ENCODE measurements at places on chromosomes 3 and 15.

DNA sequence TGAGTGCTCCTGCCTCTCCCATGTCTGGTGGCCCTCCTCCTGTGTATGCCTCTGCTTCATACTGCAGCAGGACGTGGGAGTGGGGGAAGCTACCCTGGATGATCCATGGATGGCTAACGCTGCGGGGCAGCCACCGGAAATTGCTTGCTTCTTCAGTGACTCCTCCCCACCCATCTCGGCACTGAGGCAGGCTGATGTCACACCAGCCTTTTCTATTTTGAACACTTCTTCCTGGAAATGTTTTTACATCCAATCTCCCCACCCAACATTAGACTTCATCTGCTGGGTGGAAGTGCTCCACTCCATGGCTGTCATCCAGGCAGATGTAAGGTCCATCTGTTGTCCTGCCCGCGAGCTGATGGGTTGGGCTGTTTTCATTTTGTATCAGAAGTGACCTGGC lies 58.9 kb upstream of the MUC13 start:
- DNase-seq: no peak

GRCh38 chr3:60579734-60580133 lies 671.5 kb downstream of the FHIT start:
- no peak for DNase-seq

DNA sequence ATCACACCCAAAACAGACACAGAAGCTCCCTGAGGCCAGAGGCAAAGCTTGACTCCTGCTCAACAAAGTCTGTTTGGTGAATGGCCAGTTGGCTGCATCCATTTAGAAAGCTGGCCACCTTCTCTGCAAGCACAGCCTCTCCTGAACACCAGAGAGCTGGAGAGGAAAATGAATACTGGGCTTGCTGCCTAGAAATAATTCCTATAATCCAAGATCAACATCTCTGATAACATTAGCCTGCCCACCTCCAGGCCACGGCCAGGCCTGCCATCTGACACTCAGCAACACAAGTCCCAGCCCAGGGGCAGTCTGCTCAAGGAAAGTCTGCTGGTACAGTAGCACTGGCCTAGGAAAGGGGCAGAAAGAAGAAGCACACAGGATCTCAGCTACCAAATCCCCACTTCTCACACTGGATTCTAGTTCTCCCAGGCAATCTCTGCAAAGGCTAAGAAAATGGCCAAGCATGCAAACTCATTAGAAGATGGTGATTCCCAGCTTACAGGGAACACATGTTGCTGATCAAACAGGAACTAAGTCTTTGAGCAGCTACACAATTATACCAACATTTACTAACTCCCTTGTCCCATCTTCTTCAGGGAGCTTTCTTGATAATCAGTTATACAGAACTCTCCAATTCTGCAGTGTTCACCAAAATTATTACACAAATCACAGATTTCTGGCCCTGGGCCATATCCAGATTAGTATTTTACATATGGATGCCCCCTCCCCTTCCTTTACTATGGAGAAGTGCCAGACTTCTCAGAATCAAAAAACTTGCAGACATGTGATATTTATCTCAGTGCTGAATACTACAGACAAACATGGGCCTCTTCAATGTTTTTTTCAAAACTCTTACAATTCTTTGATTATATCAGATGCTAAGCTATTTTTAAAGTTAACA lies 9.9 kb downstream of the TBC1D2B start:
- DNase-seq: no peak

DNA sequence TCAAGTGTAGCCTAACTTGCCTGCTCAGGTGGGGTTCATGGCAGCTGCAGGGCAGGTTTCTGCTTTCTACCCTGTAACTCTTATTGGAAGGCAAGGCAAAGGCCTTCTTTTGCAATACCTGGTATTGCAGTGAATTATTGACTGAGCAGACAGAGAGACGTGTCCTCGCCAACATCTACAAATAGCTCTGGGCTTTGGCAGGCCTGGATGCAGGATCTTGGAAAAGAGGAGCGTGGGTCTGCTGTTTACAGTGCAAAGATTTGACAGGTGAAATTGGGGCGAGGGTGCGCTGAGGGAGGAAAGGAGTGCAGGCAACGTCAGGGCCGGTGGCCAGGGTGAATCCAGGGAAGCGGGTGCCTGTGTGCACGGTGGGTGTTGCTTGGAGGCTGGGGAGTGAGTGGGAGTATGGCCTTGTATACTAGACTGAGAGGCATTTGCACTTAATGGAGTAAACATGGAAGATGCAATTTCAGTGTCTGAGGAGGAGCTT lies 44.5 kb downstream of the ST6GAL1 start:
- no peak for DNase-seq

- no peak for DNase-seq
Measured at GRCh38 chr3:115652738-115653137, 29.4 kb downstream of the GAP43 start.

GRCh38 chr15:96408591-96409183 lies 78.2 kb downstream of the NR2F2 start:
- DNase-seq: no peak

GRCh38 chr3:62439978-62440377 lies 66.6 kb upstream of the FEZF2 start:
- DNase-seq: no peak

GRCh38 chr15:100821327-100821726 lies 58.3 kb upstream of the ALDH1A3 start:
- no peak for DNase-seq

DNA sequence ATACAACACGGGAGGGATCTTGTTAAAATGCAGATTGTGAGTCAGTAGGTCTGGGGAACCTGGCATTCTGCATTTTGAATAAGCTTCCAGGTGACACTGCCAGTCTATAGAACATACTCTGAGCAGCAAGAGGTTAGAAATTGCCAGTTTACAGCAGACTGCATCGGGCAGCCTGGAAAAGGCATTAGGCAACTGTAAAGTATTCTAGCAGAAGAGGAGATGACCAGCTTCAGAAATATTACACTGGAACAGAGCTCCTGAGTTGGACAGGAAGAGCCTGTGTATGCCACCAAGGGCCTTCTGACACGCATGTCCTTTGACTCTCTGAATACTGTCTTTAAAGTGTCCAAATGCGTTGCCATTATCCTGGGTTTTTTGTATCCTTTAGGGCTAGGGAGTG lies 2.5 kb upstream of the ACAN start:
- DNase-seq: no peak

- no peak for DNase-seq
Measured at GRCh38 chr15:23403550-23403949, 43.5 kb downstream of the GOLGA6L2 start.

- DNase-seq: no peak
Measured at GRCh38 chr3:124772081-124772831, 42.0 kb downstream of the UMPS start.

DNA sequence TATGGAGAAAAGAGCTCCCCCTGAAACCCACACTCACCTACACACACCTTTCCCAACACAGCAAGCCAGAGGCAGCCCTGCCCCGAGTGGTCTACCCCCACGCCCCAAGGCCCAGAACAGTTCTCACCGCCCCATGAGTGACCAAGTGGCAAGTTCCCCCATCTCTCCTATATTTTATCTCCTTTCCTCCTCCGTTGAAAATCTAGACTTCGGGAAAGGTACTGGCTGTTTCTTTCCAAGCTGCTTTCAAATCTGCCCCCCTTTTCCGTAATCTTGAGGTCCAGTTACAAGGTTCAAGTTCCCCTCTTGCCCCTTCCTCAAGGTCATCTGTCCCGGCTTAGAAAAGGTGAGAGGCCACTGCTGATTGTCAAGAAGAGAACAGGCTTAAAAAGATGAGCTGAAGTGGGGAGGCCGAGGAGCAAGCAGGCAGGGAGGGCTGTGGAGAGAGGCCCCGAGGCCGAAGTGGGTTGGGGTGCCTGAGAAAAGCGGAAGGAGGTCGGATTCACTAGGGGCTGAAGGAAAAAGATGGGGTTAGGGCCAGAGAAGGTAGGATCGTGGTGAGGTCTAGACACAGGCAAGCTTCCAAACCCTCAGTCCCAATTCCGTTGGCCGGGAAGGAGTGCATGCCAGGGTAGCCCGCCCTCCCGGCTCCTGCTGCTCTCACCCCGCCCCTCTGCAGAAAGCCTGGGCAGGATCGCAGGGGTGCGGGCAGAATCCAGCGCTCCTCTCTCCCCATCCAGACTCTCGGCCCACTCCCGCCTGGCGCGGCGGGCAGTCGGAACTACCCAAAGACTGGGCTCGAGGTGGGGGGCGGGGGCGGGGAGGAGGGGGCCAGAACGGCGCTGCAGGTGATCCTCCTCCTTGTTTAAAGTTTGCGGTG lies 1.7 kb downstream of the SEMA5B start:
- no peak for DNase-seq

DNA sequence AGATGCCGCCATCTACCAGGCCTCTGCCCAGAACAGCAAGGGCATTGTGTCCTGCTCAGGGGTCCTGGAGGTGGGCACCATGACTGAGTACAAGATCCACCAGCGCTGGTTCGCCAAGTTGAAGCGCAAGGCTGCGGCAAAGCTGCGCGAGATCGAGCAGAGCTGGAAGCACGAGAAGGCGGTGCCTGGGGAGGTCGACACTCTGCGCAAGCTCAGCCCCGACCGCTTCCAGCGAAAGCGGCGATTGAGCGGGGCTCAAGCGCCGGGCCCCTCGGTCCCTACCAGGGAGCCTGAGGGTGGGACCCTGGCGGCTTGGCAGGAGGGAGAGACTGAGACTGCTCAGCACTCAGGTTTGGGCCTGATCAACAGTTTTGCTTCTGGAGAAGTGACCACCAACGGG lies 22.6 kb downstream of the ALPK3 start:
- DNase-seq: no peak

DNA sequence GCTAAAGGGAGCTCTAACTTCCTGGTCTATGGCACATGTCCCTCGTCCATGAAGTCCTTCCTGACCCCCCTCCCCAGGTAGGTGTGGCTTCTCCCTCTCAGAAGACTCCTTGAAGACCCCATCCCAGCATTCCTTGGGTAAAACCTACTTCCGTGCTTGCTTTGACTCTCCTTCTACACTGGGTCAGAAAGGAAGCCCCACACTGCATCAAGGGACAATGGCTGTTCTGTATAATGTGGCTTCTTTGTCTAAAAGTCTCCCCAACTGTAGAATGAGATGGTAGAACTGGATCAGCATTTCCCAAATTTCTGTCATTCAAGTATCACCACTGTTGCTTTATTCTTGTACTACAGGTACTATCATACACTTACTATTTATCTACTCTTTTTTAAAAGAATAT lies 3.9 kb upstream of the DNAJA4 start:
- DNase-seq: no peak

- DNase-seq: no peak
Measured at GRCh38 chr3:118842147-118842863, 192.3 kb downstream of the IGSF11 start.

DNA sequence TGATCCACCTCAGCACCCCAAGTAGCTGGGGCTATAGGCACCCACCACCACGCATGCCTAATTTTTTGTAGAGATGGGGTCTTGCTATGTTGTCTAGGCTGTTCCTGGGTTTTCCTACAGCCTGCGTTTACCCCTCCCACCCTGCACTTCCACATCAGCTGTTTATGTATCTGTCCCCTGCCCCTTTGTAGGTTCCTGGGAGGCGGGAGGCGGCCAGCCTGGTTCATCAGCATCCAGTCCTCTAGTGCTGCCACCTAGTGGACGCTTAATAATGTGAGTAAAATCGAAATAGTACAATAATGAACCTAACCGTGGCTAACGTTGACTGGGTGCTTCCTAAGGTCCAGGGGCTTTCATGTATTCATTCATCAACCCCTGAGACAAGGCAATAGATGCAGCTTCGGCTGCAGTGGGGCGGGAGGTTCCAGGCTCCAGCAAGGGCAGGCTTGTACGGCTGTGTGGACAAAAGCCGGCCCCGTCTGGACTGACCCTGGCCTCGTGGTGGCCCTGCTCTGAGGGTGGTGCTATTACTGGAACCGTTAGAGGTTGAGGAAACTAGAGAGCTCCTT lies 1.2 kb upstream of the LCTL start:
- peak; percentile 41 for DNase-seq

GRCh38 chr15:88908123-88908522 lies 5.1 kb downstream of the MFGE8 start:
- DNase-seq: no peak

DNA sequence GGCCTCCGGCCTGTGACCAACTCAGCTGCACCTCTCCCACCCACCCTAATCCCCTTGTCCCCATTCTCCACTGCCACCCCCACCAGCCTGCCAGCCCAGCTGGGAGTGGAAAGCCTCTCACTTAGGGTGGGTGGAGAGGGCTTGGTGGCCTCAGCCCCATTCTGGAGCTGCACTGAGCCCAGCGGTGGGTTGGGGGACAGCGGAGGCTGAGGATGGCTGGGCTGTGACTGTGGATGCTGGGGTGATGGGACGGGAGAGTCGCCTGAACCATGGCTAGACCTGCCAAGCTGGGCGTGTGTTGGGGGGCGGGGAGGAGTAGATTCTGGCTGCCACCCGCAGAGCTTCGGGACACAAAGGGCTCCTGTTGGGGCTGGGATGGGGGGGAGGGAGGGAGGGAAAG lies 1.8 kb downstream of the CLCN2 start:
- DNase-seq: no peak

DNA sequence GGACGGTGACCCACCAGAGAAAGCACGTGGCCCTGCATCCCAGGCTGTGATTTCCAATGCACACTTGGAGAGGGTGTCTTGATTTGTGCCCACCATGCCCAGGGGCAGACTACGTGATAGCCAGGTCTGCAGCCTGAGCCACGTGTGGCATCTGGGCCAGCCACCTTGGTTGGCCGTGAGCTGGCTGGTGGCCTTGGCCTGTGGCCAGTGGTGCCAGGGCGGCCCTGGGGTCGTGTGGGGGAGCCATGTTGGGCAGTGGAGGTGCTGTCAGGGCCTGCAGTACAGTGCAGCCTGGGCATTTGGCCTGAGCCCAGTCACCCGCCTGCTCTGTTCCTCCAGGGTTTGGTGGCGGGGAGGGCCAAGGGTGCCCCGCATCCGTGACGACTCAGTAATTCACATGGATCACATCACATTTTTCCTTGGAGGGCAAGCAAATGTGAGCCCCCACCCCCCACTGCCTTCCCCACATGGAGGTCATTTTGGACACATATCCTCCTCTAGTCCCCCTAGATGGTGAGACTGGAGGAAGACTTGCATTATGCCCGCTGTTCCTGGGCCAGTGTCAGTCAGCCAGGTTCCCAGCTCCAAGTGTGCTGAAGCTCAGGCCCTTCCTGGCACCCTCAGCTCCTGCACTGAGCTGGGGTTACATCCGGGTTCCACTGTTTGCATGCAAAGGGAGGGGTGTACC lies 201.4 kb downstream of the UBE3A start:
- no peak for DNase-seq

DNA sequence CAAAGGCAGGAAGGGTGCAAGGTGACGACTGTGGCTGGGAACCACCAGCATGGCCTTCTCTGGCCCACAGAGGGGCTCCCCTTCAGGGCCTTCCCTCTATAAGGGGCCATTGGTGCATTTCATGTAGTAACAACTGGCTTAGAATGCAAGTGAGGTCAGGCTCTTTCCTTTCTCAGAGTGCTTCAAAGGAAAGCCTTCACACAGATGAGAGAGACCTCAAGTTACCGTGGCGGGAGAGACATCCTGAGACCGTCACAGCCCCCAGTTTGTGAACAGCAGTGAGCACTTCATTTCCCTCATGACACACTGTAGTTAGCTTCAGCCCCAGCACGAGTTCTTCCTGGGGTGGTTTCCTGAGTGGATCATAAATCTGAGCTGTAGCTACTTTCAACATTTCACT lies 96.6 kb upstream of the LIMD1 start:
- DNase-seq: no peak

GRCh38 chr3:197030379-197031314 lies 1.0 kb upstream of the MELTF start:
- no peak for DNase-seq
